ENCODE measurements at places on chromosomes 7 and 10. TPM values are rescaled to one million over a fixed set of nuclear protein-coding genes. Genes with fewer than 3 reads are reported as not detected.
A peak's percentile ranks its signal among the peaks of the same experiment; 100 is the strongest.

DNA sequence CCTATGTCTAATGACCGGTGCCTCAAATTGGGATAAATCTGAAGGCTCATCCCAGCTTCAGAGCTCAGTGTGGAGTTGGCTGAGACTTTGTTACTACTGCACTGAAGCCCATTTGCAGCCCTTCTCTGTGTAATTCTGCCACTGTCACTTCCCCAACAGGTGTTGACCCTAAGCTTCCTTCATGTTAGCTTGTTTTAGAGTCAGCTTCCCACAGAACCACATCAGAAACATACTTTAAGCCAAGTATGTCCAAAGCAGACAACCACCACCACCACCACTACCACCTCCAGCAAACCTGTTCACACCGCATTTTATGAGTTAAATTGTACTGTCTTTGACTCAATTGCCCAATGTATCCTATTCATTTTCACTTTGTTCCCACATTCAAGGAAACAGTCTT is 25.2 kb upstream of the GNAT3 start:
- no peaks in the 10 kb centered on the region for H3K4me1 ChIP-seq
- no peak overlapping the region for H3K27ac ChIP-seq
- no peaks in the 10 kb centered on the region for H3K27me3 ChIP-seq
- no peaks in the 10 kb centered on the region for H3K36me3 ChIP-seq
- no peak for DNase-seq

DNA sequence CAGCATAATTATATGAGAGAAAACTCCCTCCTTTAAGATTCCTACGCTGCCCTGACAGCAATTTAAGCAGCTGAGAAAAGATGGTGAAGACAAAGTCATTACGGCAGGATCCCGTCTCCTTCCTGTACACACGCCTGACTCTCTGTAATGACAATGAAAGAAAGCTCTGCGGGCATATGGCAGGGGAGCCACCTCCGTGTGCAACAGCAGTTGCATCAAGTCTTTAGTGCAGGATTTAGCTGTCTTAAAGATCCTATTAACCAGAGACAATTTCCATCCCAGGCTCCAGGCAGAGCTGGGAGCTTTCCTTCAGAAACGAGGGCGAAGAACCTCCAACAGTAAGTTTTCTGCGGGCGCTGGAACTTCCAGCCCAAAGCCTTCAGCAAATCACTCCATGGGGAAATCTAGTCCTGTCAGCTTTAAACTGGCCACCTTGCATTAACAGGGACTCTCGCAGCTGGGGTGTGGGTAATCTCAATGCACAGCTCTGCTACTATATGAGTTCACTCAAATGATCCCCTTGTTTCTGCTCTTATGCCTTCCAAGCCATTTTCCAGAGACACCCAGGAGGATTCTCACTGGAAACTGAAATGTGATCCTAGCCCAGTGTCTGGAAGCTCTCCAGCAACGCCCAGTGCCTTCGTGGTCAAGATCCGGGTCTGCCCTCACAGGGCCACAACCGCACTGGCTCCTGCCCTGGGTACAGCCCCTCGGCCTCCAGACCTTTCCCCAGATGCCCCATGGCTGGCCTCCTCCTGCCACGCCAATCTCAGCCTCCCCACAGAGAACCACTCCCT is 74.9 kb downstream of the CTBP2 start:
- no peak for DNase-seq
- H3K27me3 ChIP-seq, result no peaks in the 10 kb centered on the region
- no peaks in the 10 kb centered on the region for H3K36me3 ChIP-seq
- H3K27ac ChIP-seq, result no peak overlapping the region
- H3K4me3 ChIP-seq, result no peak overlapping the region

The DPYSL4 gene
- total RNA-seq, result 19.9 TPM

DNA sequence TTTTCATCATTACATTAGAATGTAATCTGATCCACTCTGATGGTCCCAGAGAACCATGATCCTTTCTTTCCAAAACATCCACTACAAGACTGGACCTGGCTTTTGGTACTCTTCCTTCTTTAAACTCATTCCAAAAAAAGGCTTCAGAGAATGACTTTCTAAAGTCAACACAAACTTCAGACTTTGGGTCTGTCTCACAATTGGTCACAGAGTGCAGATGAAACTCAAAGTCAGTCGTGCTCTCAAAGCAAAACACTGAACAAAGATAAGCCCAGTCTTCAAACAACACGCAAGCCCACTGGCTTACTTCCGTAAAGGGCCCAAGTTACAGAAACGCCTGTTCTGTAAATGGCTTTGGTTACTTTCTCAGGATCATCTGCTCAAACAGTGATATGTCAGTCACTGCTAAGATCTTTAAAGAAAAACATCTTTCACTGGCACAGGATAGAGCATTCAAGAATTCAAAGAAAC is 250.9 kb upstream of the MKLN1 start:
- no peak for DNase-seq
- H3K4me3 ChIP-seq, result no peak overlapping the region
- no peaks in the 10 kb centered on the region for H3K27me3 ChIP-seq
- H3K36me3 ChIP-seq, result peaks cover 37% of the 10 kb centered on the region
- peaks cover 44% of the 10 kb centered on the region for H3K4me1 ChIP-seq

The DNAJC2 gene
- 61.5 TPM for total RNA-seq

DNA sequence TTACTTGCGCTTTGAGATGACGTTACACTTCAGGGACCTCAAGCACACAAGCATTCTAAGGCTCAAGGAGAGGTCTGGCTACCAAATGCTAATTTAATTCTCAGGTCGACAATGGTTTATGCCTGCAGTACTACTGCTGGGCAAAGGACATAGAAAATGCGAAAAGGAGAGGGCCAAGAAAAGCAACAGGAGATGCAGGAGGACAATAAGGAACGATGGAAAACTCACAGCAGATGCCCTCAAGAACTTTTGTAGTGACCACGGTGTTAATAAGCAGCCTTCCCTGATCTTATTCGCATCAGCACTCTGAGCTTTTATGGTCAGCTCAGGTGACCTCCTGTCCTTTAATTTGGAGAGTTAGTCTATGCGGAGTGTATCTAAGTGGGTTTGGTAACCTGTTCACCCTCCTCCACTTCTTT is 146.3 kb downstream of the GPR85 start:
- DNase-seq, result no peak
- peaks cover 30% of the 10 kb centered on the region for H3K4me1 ChIP-seq
- peak overlapping the region; percentile 92 for H3K4me3 ChIP-seq

The BLVRA gene
- 36.3 TPM for total RNA-seq

GRCh38 chr10:11197266-11197712 is 179.6 kb downstream of the CELF2 start:
- no peak for DNase-seq
- peaks cover 92% of the 10 kb centered on the region for H3K36me3 ChIP-seq
- no peak overlapping the region for H3K4me3 ChIP-seq
- H3K27me3 ChIP-seq, result no peaks in the 10 kb centered on the region

DNA sequence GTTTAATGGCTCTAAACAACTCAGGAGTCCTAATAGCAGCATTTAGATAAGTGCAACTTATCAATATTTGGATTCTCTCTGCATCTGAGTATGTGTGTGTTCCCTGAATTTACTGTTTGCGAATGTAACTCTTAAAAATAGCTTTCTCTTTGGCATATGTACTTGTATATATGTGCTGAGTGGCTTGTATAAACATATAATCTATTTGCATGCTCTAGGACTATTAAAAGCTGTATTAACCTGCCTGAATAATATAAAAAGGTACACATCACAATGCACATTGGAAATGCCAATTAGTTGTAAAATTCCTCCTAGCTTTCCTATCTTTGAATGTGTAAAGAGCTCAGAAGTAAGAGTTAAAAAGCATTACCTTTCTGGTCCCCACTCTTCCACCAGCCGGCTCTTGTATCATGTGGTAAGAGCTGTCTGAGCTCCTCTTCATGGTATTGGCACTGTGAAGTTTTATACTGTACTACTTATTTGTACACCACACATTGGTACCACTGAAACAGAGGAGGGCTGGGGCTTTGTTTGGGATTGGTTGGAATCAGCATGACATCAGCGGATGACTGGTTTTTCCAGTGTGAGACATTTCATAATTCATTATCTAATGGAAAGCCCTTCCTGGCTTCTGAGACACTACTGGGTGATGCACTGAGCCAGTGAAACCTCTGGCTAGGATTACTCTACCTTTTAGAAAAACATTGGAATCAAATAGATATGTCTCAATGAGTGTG is at the start of gene INHBA:
TSS of gene INHBA (minus strand) at position 456 of the 737 bp plus-strand sequence. CDS start 2,716 bp downstream, outside the sequence.
- no peak within 1 kb of the TSS for H3K4me3 ChIP-seq
- H3K36me3 ChIP-seq, result no peaks in the 10 kb centered on the region
- H3K4me1 ChIP-seq, result peaks cover 22% of the 10 kb centered on the region
- no peak within 1 kb of the TSS for H3K27ac ChIP-seq

DNA sequence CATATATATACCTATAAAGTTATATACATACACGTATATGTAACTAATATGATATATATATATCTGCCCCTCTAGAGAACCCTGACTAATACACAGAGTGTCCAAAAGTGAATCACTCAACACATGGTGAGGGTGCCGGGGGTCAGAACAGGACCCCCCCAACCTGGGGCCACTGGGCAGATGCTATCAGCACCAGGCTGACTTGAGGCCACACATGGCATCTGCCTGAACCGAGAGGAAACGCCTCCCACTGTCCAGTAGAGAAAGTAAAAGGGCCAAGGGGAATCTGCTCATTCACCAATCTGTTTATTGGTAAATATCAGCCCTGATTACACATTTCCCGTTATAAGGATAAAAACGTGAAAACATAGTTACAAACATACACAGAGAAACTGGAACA is 218.3 kb downstream of the PTPRN2 start:
- H3K27me3 ChIP-seq, result peaks cover 3% of the 10 kb centered on the region
- DNase-seq, result no peak
- no peak overlapping the region for H3K4me3 ChIP-seq
- H3K27ac ChIP-seq, result no peak overlapping the region
- no peaks in the 10 kb centered on the region for H3K36me3 ChIP-seq
- no peaks in the 10 kb centered on the region for H3K4me1 ChIP-seq

- no peak overlapping the region for H3K4me3 ChIP-seq
- peak overlapping the region; percentile 9 for H3K27ac ChIP-seq
- H3K4me1 ChIP-seq, result peaks cover 48% of the 10 kb centered on the region
Measured at GRCh38 chr10:62005687-62006086, 104.2 kb downstream of the ARID5B start.

DNA sequence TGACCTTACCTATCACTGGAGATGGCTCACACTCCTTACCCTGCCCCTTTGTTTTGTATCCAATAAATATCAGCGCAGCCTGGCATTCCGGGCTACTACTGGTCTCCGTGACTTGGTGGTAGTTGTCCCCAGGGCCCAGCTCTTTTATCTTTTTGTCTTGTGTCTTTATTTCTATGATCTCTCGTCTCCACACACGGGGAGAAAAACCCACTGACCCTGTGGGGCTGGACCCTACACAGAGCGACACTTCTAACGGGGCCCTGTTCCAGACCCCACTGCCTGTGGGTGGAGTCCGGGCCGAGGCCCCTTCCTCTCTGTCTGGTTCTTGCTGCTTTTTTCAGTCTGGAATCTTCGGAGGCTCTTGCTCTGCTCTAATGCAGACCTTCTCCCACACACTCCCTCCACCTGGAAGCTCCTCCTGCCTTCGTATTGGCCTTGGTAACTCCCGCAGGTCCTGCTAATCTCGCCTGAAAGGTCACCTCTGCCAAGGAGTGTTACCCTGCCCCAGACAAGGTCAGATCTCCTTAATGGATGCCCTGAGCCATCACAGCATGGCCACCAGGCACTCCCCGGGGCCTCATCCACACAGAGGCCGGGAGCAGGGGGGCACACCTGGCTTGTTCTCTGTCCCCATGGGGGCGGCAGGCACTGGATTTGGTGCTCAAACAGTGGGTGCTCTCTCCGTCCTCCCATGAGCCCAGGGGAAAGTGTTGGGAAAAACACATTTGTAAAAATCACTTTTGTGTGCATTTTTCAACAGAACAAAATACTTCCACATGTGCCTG is 531.7 kb downstream of the PTPRN2 start:
- DNase-seq, result no peak
- H3K4me1 ChIP-seq, result no peaks in the 10 kb centered on the region
- H3K27me3 ChIP-seq, result peaks cover 3% of the 10 kb centered on the region
- no peak overlapping the region for H3K27ac ChIP-seq
- no peak overlapping the region for H3K4me3 ChIP-seq

DNA sequence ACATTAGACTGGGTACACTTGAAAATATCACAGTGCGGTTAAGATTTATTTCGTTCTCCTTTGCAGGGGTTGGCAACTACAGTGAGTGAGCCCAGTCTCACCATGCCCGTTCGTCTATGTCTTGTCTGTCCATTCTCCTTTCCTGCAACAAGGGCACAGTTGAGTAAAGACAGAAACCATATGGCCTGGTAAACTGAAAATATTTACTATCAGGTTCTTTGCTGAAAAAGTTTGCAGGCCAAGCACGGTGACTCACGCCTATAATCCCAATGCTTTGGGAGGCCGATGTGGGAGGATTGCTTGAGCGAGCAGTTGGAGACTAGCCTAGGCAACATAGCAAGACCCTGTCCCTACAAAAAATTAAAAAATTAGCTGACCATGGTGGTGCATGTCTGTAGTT is 11.4 kb upstream of the KCTD7 start:
- no peak for DNase-seq
- no peaks in the 10 kb centered on the region for H3K27me3 ChIP-seq
- no peak overlapping the region for H3K4me3 ChIP-seq
- H3K4me1 ChIP-seq, result no peaks in the 10 kb centered on the region
- no peak overlapping the region for H3K27ac ChIP-seq

- peaks cover 45% of the 10 kb centered on the region for H3K27me3 ChIP-seq
- DNase-seq, result no peak
- no peak overlapping the region for H3K4me3 ChIP-seq
- H3K4me1 ChIP-seq, result peaks cover 1% of the 10 kb centered on the region
- H3K36me3 ChIP-seq, result no peaks in the 10 kb centered on the region
Measured at GRCh38 chr10:79898597-79899325, 50.1 kb downstream of the SFTPD start.

GRCh38 chr7:34128762-34129161 is 223.4 kb downstream of the BMPER start:
- no peaks in the 10 kb centered on the region for H3K4me1 ChIP-seq
- H3K36me3 ChIP-seq, result no peaks in the 10 kb centered on the region
- no peak overlapping the region for H3K27ac ChIP-seq
- H3K27me3 ChIP-seq, result peaks cover 7% of the 10 kb centered on the region
- DNase-seq, result no peak
- H3K4me3 ChIP-seq, result no peak overlapping the region

Measured in activated naive CD8-positive, alpha-beta T cell treated with anti-CD3 and anti-CD28 coated beads for 36 hours (primary cell).